A172 (cell line): ENCODE measurements at places on chromosomes 4 and X. TPM values are rescaled to one million over a fixed set of nuclear protein-coding genes. Genes with fewer than 3 reads are reported as not detected.
A peak's percentile ranks its signal among the peaks of the same experiment; 100 is the strongest.

The BRS3 gene
- not detected in 2 replicates for total RNA-seq

GRCh38 chr4:138241281-138242075 is 671 bp downstream of the SLC7A11 start:
- peak; percentile 49 for DNase-seq

DNA sequence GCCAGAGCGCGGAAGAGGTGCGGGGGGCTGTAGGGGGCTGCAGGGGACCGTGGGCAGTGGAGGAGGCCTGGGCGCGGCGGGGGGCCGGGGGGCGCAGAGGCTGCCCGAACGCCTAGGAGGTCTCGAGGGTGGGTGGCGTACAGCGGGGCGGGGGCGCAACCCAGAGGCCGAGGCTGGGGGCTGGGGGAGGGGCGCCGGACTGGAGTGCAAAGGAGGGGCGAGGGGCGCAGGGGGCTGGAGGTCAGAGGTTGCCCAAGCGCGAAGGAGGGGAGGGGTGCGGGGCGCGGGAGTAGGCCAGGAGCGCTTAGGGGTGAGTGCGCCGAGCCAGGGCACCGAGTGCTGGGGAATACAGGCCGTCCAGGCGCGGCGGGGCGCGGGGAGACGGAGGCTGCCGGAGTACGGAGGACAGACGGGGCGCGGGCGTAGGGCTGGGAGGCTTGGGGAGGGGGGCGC is 255 bp downstream of the GYG2 start:
- no peak for DNase-seq

DNA sequence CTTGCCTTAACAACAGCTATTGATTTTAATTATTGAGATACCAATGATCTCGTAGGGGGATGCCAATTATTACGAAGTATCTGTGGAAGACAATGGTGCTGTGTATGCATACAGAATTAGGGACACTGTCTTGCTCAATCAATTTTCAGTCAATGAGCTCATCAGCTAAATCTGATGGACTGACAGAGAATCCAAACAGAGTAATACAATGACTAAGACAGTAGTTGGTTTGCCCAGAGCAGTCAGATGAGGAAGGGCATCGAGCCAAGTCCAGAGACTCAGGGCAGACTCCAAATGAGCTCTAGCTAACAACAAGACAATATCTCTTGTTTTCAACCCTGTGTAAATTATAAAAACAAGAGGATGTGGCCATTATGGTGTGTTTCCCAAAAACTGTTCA is 14.7 kb upstream of the GSX2 start:
- peak; percentile 55 for DNase-seq

The KLB gene
- total RNA-seq = not detected in 2 replicates

- DNase-seq = no peak
These were observed 114.3 kb upstream of the HS3ST1 start for GRCh38 chr4:11542952-11543351.

GRCh38 chrX:85107407-85107806 is 103.7 kb downstream of the APOOL start:
- DNase-seq = no peak

DNA sequence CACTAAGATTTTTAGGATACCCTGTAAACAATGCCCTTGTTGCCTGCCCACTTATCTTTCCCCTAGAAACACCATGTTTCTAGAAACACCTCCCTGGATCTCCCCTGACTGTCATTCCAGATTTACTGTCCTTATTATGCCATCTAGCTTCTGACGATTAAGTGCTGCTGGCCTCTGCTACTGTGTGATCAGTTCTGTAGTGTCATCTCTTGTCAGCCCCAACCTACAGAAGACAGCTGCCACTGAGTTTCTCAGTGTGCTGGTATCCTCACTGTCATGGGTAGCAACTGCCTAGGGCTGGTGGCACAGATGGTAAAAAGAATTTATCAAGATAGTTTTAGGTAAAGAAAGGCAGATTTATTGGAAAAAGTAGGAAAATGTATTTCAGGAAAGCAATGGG is 68.7 kb upstream of the WWC2 start:
- DNase-seq = no peak

DNA sequence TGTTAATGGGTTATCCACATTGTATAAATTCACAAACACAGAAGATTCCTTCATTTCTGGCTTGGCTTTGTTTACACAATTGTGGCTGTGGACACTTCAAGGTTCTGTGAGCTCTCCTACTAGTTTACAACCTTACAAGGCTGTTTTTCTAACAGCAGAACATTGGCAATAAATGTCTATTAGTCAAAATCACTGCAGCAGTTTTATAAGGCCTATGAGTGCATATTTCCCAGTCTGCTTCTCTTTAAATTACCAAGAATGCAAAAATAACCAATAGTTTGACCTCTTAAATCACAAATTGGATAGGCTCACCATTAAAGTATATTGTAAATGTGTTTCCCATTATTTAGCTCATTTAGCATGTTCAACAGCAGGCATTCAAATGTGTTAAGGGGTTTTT is 239.2 kb downstream of the DKK2 start:
- no peak for DNase-seq

The DNASE1L1 gene
- total RNA-seq = 65.3 and 70.8 TPM in 2 replicates

DNA sequence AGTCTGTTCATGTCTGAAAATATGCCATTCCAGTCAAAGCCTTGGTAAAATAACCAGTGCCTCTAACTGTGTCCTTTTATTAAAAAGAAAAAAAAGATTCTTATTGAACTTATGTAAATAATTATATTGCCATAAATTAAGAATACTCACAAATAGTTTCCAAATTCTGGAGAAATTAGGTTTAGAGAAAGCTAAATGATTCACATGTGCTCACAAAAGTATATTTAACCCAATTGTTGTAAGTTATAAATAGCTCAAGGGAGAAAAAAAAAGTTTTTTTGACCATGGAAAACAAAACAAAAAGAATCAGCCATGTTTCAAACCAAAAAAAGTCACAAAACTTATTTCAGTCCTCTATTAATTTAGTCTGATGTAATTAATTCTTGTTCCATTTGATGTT is 25.3 kb upstream of the HERC6 start:
- no peak for DNase-seq

GRCh38 chrX:68822641-68823410 is 6.0 kb upstream of the EFNB1 start:
- peak; percentile 42 for DNase-seq

GRCh38 chr4:146222313-146222712 is 8.0 kb downstream of the REELD1 start:
- peak; percentile 75 for DNase-seq

- DNase-seq = no peak
These were observed 57.3 kb downstream of the SH3BGRL start for GRCh38 chrX:81259020-81259713.

The TMEM255A gene
- 4.0 and 4.6 TPM in 2 replicates for total RNA-seq

DNA sequence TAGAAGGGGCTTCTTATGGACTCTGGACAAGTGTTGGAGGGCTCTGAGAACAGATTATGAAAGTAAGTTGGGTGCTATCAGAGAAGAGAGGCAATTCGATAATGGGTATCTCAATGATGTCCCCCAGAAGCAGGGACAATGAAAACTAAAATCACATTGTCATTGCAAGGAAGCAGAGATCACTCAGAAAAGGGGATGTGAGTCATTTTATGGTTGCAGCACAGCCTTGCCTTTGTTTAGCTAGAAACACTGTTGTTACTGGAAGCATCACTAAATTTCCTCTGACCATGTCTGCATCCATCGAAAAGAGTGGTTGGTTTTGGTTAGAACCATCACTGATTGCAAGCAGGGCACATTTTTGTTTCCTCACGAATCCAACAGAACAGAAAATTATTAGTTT is 246.8 kb upstream of the NWD2 start:
- peak; percentile 30 for DNase-seq

The ART3 gene
- total RNA-seq = not detected in 2 replicates

GRCh38 chrX:19040373-19040772 is 56.5 kb upstream of the PHKA2 start:
- no peak for DNase-seq
